CD4-positive, alpha-beta T cell treated with Interleukin-2 at 100 ng/mL for 4 hours (primary cell): ENCODE measurements at places on chromosomes 12 and 14.

- DNase-seq, result no peak
Observed at GRCh38 chr14:23126548-23127278, 7.7 kb upstream of the CEBPE start.

- peak; percentile 61 for DNase-seq
Observed at GRCh38 chr14:73591690-73592449, at the start of gene ACOT4. ACOT4 (plus strand) TSS chr14:73591873; CDS start chr14:73591960, 87 bp downstream.

DNA sequence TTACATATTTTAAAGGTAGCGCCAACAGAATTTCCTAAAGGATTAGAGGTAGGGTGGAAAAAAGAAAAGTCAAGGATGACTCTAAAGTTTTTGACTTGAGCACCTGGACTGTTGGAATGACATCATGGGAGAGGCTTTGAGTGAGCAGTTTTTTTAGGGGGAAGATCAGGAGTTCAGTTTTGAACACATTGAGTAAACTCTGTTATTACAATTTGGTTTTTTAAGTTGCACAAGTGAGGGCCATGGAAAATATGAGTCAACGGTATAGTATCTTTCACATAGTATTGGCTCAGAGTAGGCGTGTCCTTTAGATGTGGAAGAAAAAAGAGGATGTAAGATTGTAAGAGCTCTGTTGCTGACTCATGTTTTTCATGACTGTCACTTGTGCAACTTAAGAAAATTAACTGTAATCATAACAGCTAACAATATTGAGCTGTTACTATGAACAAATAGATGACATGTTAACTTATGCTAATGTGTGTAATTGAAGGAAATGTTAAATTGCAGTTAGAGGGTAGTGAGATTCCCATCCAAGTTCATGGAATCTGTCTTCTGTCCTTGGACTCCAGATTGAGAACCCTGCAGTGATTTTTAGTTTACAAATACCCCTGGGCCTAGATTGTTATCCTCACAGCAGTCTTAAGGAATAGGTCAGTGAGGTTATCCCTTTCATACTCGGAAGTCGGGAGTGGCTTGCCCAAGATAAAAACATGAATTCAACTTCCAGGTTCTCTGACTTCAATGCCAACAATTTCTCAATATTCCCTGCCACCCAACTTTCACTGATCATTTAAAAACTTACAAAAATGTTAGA is 48.2 kb upstream of the ATP2B1 start:
- DNase-seq, result peak; percentile 88

- DNase-seq, result no peak
Observed at GRCh38 chr12:113994051-113994450, 27.9 kb upstream of the RBM19 start.

DNA sequence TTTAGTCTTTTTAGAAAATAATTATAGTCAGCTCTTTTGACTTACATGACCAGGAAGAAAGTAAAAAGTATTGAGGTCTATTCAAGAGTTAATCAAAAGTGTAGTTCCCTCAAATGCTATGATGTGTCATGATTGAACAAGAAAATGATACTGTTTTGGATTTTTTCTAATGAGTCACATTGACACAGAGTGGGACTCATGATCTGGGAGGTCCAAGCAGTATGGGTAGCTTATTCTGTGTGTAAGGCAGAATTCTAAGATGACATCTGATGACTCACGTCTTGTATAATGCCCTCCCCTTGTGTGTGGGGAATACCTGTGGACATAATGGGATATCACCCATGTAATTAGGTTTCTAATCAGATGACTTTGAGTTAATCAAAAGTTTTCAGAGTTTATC is 178.1 kb upstream of the DDHD1 start:
- DNase-seq, result no peak

GRCh38 chr14:89330236-89331002 is 86.6 kb downstream of the FOXN3 start:
- no peak for DNase-seq

GRCh38 chr14:50045039-50045711 is 71.2 kb downstream of the VCPKMT start:
- peak; percentile 78 for DNase-seq

GRCh38 chr12:70247653-70248199 is 4.5 kb downstream of the CNOT2 start:
- DNase-seq, result no peak

GRCh38 chr12:17215759-17216570 is 610.0 kb upstream of the LMO3 start:
- no peak for DNase-seq

GRCh38 chr12:90020014-90020413 is 311.4 kb upstream of the ATP2B1 start:
- no peak for DNase-seq

- DNase-seq, result no peak
Observed at GRCh38 chr12:119245904-119246494, 67.3 kb downstream of the HSPB8 start.

GRCh38 chr12:41709463-41710285 is 435.0 kb downstream of the GXYLT1 start:
- no peak for DNase-seq

DNA sequence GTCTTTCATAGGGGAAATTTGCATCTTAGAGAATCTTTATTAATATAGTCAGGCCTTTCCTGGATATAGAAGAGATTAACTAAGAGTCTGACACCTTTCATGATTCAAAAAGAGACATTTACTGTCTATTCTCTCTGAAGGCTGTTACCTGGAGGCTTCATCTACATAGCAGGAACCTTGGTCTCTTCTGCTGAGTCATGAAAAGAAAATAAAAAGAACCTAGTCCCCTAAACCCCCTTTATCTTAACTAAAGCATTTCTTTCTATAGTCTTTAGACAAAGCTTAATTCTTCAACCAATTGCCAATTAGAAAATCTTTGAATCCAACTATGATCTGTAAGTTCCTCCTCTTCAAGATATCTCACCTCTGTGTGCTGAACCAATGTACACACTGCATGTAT is 33.1 kb downstream of the RPS29 start:
- no peak for DNase-seq

DNA sequence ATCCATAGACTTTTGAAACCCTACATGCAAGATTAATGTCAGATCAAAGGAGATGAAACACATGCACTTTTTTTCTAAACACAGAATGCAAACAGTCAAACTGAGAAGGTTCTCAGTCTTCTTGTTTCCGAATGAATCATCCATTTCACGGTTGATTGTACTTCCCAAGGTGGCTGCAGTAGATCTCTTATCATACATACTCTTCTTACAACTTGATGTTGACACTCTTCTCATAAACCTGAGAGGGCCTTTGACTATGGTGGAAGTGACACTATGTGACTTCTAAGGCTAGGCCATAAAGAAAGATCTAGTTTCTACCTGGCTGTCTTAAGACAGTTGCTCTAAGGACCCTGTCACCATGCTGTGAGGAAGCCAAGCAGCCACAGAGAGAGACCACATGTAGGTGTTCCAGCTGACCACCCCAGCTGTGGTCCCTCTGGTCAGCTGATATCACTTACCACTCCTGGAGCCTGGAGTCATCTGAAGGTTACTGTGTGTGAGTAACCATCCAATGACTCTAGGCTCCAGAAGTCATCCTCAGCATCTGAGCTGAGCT is 67.2 kb upstream of the HMGA2 start:
- no peak for DNase-seq

DNA sequence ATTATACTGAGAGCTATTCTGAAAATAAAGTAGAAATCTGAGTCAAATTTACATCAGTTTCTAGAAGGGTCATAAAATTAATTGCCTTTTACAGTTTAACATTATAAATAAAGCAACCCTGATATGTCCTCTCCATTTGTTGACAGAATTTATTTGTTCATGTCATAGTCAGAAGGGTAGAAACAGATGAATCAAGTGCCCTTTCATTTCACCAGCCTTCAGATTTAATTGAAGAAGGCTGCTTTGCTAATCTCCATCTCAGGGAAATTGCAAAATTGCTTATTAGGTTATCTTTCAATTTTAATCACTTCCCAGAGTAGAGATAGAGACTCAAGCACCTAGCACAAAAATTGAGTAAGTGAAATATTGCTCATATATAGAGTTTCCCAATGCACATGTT is 76.8 kb downstream of the ATXN7L3B start:
- DNase-seq, result no peak

GRCh38 chr14:93997916-93998870 is 1.1 kb downstream of the CCDC197 start:
- no peak for DNase-seq

- DNase-seq, result no peak
Observed at GRCh38 chr14:95341115-95341514, 21.4 kb upstream of the CLMN start.

- no peak for DNase-seq
Observed at GRCh38 chr12:91380631-91381030, 198.0 kb upstream of the DCN start.

DNA sequence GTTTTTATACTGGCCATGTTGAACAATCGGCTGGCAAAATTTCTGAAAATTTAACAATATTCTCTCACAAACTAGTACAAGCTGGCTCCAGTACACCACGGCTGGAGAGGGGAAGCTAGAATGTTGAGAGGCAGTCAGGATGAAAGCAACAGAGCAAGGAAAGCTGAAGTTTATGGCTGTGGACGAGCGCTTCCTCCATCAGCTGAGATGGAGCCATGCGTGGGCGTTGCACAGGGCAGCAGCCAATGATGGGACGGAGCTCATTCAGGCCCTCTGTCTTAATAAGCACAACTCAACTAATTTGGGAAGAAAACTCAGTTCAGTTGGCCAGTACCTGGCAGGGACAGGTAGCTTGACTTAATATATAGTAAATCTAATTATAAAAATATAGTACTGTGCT is 14.1 kb upstream of the DCP1B start:
- DNase-seq, result no peak

DNA sequence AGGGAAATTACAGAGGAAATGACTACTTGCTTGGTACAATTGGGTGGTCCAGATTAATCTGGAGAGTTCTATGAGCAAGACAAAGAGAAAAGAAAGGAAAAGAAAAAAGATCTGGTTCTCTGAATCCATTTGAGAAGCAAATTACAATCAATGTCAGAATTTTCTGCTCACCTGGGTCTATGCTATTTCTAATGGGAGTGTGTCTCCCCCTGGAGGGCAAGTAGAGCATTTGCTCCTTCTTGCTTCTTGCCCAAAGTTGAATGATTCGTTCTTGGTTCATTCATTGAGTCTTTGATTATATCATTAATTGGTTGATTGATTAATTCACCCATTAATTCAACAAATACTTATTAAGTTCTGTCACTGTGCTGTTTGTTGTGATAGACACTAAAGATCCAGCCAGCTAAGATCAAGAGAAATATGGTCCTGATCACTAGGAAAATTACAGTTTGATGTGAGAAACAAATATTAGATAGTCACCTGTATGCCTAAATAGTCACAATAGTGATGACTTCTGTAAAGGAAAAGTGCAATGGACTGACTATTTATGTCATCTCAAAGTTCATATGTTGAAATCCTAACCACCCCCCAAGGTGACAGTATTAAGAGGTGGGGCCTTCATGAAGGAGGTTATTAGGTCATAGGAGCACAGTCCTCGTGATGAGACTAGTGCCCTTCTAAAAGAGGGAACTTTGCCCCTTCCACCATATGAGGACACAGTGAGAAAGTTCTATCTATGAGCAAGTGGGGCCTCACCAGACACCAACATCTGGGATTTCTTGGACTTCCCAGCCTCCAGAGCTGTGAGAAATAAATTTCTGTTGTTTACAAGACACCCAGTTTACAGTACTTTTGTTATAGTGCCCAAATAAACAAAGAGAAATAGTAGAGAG is 8.0 kb upstream of the ASB8 start:
- DNase-seq, result peak; percentile 74

DNA sequence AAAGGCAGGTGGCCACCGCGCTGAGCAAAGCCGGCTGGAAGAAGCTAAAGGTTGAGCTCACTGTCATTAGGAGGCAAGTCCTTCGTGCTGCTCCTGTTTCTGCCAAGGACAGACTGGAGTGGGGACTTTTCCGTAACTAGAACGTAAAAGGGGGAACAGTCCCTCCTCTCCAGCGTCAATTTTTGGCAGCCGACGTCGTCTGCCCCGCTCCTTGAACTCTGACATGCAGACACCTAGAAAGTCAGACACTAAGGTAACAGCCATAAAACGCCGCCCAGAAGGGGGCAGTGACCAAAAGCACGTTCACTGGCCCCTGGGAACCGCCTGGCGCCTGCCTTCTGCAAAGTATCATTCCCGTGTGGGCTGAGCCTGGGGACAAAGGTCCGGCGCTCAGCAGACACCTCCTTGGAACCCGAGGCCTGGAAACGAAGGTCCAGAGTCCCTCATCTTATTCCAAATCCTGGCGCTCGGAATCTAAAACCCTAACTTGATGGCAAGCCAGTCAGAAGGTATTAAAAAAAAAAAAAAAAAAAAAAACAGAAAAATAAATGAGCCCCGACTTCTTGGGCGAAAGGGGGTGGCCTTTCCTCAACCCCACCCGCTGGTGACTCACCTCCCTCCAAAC is 1.1 kb upstream of the LRP1 start:
- peak; percentile 80 for DNase-seq

- no peak for DNase-seq
Observed at GRCh38 chr14:24576182-24576581, at the start of gene CTSG. CTSG (minus strand) TSS chr14:24576250; CDS start chr14:24576223, 27 bp downstream.
